Left lung (tissue), 14 donors: ENCODE measurements at places on chromosomes 12 and 14. TPM values are rescaled to one million over a fixed set of nuclear protein-coding genes. Genes with fewer than 3 reads are reported as not detected.
A peak's percentile ranks its signal among the peaks of the same experiment; 100 is the strongest.

Gene SYNDIG1L
- 0.87 TPM for total RNA-seq

DNA sequence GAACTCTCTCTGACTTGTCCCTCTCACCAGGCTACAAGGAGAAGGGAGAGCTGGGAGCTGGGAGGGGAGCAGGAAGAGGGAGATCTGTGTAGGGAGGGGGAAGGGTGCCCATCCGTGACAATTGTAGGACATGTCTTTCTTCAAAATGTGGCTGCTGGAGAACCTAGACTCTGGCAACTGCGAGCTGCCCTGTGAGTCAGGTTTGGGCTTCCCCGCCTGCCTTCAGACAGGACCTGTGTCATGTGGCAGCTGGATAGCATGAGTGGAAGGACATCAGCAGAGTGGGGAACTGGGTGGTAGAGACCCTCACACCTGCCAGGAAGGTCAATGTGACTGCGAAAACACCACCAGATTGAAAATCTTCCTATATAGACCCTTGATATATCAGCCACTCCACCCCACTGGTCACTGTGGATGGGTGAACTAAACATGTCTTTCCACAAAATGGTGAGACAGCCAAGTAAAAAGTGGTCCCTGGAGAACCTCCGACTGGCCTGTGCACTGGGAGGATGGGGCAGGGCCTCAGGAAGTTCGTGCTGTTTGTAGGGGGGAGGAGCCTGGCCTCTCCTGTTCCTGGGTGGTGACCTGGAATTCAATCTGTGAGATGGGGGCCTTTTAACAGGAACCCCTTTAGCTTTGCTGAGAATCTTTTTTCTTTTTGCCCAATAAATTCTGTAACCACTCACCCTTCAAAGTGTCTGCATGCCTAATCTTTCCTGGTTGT, 62.2 kb upstream of the CAPRIN2 start:
- no peaks in the 10 kb centered on the region for H3K36me3 ChIP-seq
- H3K4me1 ChIP-seq, result peaks cover 5% of the 10 kb centered on the region
- no peak overlapping the region for H3K27ac ChIP-seq
- no peak for DNase-seq
- no peak overlapping the region for H3K4me3 ChIP-seq

GRCh38 chr14:33631021-33631420, 319.9 kb downstream of the EGLN3 start:
- no peak overlapping the region for H3K27ac ChIP-seq
- no peak for DNase-seq
- no peak overlapping the region for H3K4me3 ChIP-seq
- H3K27me3 ChIP-seq, result no peaks in the 10 kb centered on the region
- no peaks in the 10 kb centered on the region for H3K4me1 ChIP-seq

GRCh38 chr12:120861074-120861795, 42.9 kb downstream of the SPPL3 start:
- H3K36me3 ChIP-seq, result no peaks in the 10 kb centered on the region
- H3K4me3 ChIP-seq, result no peak overlapping the region

DNA sequence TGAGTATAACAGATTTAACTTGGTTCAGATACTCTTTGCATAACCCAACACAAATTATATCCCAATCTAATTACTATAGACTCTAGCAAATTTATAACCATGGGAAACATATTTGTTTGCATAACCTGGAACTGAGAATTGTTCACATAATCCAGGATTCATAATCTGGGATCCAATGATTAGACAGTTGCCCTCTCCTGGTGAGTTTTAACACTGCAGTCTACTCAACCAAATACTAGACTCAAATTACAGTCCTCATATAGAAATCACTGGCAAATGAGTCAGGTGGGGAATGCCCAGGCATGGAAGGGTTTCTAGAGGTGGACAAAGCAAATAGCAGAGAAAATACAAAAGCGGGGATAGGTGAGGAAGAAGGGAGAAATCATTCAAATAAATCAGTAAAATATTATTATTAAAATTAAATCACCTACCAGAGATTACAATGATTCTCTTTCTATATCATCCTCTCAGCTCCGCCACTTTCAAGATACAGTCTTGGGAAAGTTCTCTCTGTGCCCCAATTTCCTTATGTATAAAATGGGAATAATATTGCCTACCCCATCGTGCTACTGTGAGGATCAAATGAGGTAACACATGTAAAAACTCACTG, 9.4 kb downstream of the GCH1 start:
- DNase-seq, result peak; percentile 28
- no peaks in the 10 kb centered on the region for H3K27me3 ChIP-seq
- H3K4me1 ChIP-seq, result peaks cover 40% of the 10 kb centered on the region
- no peak overlapping the region for H3K27ac ChIP-seq
- no peak overlapping the region for H3K4me3 ChIP-seq
- H3K36me3 ChIP-seq, result no peaks in the 10 kb centered on the region

GRCh38 chr14:60051721-60052221, 40.0 kb upstream of the PCNX4 start:
- H3K27me3 ChIP-seq, result no peaks in the 10 kb centered on the region
- no peaks in the 10 kb centered on the region for H3K4me1 ChIP-seq
- no peak overlapping the region for H3K27ac ChIP-seq
- peak; percentile 69 for DNase-seq
- H3K36me3 ChIP-seq, result no peaks in the 10 kb centered on the region
- H3K4me3 ChIP-seq, result no peak overlapping the region

- no peak for DNase-seq
- no peak overlapping the region for H3K4me3 ChIP-seq
- no peaks in the 10 kb centered on the region for H3K4me1 ChIP-seq
- H3K27me3 ChIP-seq, result no peaks in the 10 kb centered on the region
Observed at GRCh38 chr12:116332705-116333380, 55.4 kb upstream of the MED13L start.

Gene MUCL1
- total RNA-seq, result 1.8 TPM

Gene DUSP16
- total RNA-seq, result 31.7 TPM

DNA sequence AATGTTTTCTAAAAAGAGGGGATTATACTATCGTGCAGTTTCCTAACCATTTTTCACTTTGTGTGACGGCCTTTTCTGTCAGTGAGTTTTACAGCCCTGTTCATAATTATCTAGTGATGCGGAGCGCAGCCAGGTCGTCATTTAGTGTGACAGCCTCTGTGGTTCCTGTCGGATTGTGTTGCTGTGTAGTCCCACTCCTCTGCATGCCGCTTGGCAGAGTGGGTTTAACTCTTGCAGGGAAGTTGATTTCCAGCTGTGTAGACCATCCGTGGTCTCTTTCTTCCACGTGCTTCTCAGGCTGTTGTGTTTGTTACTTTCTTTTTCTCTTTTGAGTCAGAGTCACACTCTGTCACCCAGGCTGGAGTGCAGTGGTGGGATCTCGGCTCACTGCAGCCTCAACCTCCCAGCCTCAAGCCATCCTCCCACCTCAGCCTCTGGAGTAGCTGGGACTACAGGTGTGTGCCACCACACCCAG, 8.6 kb downstream of the RAN start:
- H3K27me3 ChIP-seq, result no peaks in the 10 kb centered on the region
- no peaks in the 10 kb centered on the region for H3K36me3 ChIP-seq
- no peak overlapping the region for H3K4me3 ChIP-seq

GRCh38 chr14:48193893-48194292, 518.5 kb upstream of the MDGA2 start:
- no peaks in the 10 kb centered on the region for H3K36me3 ChIP-seq
- no peak overlapping the region for H3K27ac ChIP-seq
- H3K4me3 ChIP-seq, result no peak overlapping the region
- H3K4me1 ChIP-seq, result no peaks in the 10 kb centered on the region

Gene NYNRIN
- 23.4 TPM for total RNA-seq

DNA sequence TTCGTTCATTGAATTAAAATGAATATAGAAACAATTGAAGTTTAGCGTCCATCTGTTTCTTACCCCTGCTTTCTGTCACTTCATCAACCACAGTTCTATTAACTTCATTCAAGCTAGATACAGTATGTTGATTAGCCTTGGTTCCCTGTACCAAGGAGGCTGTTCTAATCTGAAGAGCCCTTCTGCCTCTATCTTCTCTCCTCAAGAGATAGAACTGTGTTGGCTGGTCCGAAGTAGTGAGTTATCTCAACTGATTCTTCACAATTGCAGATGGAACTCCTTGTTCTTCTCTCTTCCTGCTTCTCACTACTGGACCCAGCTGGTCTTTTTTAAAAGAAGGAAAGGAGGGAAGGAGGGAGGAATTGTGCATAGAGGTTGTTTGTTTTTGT, 82.1 kb upstream of the TRAF3 start:
- no peak for DNase-seq
- H3K36me3 ChIP-seq, result no peaks in the 10 kb centered on the region
- H3K27ac ChIP-seq, result no peak overlapping the region
- H3K27me3 ChIP-seq, result no peaks in the 10 kb centered on the region
- H3K4me3 ChIP-seq, result no peak overlapping the region

DNA sequence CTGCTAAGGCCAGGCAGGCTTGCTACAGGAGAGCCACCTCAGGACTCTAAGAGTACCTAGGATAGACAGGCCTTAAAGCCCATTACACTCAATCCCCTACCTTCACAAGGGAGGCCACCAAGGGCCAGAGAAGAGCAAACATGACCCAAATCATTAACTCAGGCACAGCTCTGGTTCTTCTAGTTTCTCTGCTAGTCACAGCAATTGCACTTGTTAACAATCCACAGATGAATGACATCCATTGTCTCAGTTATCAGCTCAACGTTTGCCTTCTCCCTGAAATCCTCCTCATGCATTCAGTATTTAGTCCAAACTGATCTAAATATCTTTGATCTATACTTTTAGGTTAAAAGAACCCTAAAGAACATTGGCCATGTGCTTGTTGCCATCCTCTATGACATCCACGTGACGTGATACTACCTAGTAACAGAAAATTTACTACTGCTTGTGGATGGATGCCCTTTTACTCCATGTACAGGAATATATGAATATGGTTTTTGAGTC, 164.5 kb downstream of the STXBP6 start:
- DNase-seq, result no peak
- no peak overlapping the region for H3K4me3 ChIP-seq
- H3K36me3 ChIP-seq, result no peaks in the 10 kb centered on the region
- no peaks in the 10 kb centered on the region for H3K27me3 ChIP-seq

- H3K27me3 ChIP-seq, result no peaks in the 10 kb centered on the region
- H3K27ac ChIP-seq, result no peak overlapping the region
- DNase-seq, result no peak
- no peaks in the 10 kb centered on the region for H3K4me1 ChIP-seq
- no peak overlapping the region for H3K4me3 ChIP-seq
Observed at GRCh38 chr14:72443991-72444441, 449.9 kb downstream of the DPF3 start.

DNA sequence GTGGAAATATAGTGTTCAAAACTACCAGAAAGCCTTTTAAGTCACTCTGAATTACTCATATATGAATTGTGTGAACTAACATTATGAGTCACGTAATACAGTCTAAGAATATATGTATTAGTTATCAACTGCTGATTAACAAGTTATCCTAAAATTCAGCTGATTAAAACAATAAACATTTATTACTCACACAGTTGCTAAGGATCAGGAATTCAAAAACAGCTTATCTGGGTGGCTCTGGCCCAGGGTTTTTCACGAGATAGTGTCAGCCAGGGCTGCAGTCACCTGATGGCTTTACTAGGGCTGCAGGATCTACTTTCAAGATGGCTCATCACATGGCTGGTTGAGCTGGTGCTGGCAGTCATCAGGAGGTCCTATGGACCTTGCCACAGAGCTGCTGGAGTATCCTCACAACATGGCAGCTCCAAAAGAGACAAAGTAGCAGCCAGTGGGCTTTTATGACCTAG, 36.5 kb downstream of the CORO1C start:
- H3K36me3 ChIP-seq, result peaks cover 28% of the 10 kb centered on the region
- DNase-seq, result no peak
- peaks cover 70% of the 10 kb centered on the region for H3K4me1 ChIP-seq
- no peak overlapping the region for H3K4me3 ChIP-seq
- no peaks in the 10 kb centered on the region for H3K27me3 ChIP-seq

DNA sequence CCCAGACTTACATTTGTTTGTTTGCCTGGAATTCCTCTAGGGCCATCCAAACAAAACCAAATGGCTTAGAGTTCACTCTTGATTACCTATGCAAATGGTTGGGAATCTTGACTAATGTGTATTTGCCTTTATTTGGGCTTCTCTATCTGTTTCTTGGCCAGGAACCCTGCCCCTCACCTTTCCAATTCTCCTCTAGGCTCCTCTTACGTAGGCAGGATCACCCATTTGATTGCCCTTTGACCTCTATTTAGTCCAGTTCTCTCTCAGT, 123.0 kb upstream of the DYRK2 start:
- DNase-seq, result no peak
- H3K27me3 ChIP-seq, result no peaks in the 10 kb centered on the region
- H3K36me3 ChIP-seq, result no peaks in the 10 kb centered on the region
- no peaks in the 10 kb centered on the region for H3K4me1 ChIP-seq
- H3K27ac ChIP-seq, result no peak overlapping the region

Gene TCHP
- total RNA-seq, result 15.6 TPM

DNA sequence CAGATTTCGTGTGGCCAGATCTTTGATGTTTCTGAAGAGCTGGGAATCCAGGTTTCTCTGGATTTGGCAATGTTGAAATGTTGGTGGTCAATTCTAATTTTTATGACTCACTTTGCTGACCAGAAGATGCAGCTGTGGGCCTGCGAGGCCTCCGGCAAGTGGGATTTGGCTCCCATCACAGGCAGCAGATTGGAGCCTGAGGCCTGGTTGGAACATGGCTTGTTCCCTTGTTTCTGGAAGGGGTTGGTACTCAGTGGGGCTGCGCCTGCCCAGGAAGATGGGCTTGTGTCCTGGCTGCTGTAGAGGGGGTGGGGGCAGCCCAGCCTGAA, 23.1 kb downstream of the FBRSL1 start:
- H3K4me1 ChIP-seq, result no peaks in the 10 kb centered on the region
- peaks cover 32% of the 10 kb centered on the region for H3K36me3 ChIP-seq
- H3K4me3 ChIP-seq, result no peak overlapping the region
- DNase-seq, result no peak
- no peak overlapping the region for H3K27ac ChIP-seq
- H3K27me3 ChIP-seq, result no peaks in the 10 kb centered on the region

Gene SIX1
- total RNA-seq, result not detected

DNA sequence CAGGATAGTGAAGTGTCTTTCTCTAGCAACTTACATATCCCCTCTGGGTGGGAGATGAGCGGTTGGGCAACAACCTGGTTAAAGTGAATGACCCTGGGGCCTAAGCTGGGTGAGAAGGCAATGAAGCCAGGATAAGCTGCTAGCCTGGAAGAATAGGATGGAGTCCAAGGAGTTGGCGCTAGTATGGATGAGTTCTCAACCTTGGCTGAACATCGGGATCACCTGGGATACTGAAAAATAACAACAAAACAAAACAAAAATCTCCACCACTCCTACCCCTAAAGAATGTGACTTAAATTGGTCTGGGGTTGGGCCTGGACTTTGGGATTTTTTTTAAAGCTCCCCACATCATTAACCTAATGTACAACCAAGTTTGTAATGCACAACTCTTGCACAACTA, 4.8 kb upstream of the RPS6KA5 start:
- no peaks in the 10 kb centered on the region for H3K27me3 ChIP-seq
- no peak overlapping the region for H3K4me3 ChIP-seq
- DNase-seq, result no peak
- H3K36me3 ChIP-seq, result no peaks in the 10 kb centered on the region
- H3K4me1 ChIP-seq, result peaks cover 6% of the 10 kb centered on the region

Gene PROX2
- total RNA-seq, result not detected

GRCh38 chr14:42391146-42391834, 784.6 kb downstream of the LRFN5 start:
- H3K36me3 ChIP-seq, result no peaks in the 10 kb centered on the region
- no peak overlapping the region for H3K27ac ChIP-seq
- H3K4me1 ChIP-seq, result no peaks in the 10 kb centered on the region
